ENCODE measurements at places on chromosomes 1 and 21.
A peak's percentile ranks its signal among the peaks of the same experiment; 100 is the strongest.

- DNase-seq, result no peak
These were observed 53.2 kb upstream of the MRPS6 start for GRCh38 chr21:34020005-34020847.

DNA sequence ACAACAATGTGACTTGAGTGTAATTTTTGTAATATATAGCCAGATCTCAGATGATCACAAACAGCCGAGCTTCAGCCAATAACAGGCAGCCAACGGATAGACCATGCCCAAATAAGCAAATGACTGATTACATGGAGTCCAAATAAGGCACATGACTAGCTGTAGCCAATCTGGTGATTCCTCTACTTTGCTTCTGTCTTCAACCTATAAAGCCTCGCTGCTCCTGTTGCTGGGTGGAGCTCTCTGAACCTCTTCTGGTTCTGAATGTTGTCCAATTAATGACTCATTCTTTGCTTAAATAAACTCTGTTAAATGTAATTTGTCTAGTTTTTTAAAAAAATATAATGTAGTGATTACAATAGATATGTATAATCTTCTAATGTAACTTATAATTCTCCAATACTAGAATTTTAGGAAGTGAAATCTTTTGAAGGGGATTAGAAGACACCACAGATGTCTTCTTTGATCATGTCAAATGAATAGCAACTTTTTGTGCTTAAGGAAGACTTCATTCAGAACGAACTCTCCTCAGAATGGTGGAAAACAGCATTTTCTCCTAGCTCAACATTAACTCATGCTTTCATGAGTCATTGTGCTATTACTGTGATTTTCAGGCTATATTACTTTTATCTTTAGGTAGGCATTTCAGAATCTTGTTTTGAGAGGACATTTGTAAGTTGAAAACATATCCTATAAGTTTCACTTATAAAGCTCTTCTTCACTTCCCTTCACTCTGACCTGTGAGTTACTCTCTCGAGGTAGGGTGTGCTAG lies 857.8 kb upstream of the B3GALT2 start:
- DNase-seq, result no peak

DNA sequence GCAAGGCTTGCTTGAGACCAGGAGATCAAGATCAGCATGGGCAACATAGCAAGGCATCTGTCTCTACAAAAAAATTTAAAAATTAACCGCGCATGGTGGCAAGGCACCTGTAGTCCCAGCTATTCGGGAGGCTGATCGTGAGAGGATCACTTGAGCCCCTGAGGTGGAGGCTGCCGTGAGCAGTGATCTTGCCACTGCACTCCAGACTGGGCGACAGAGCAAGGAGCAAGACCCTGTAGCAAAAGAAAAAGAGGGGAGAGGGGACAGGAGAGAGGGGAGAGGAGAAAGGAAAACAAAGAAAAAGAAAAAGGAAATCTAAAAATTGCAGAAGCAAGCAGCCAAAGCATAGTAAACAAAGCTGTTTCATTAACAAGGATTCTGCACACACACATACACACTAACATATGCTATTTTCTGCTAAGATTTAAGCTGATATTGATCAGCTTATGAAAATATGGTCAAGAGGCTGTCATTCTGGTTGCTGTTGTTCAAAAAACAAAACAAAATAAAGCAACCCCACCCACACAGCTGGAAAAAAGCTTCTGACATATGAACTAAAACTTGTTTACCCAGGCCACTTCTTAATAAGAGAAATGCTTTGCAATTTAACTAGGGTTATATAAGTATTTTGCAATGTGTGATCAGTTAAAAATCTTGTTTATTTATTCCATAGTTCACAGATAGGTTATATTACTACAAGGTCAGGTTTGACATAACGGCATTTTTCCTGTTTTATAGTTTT lies 1.8 kb downstream of the ARNT start:
- DNase-seq, result peak; percentile 23

GRCh38 chr1:7752512-7753417 lies 18.3 kb upstream of the VAMP3 start:
- DNase-seq, result peak; percentile 57

GRCh38 chr1:7454895-7455784 lies 316.0 kb upstream of the VAMP3 start:
- peak; percentile 57 for DNase-seq

- DNase-seq, result peak; percentile 95
These were observed 43.5 kb upstream of the NEK7 start for GRCh38 chr1:198113342-198113750.

GRCh38 chr1:78122389-78122788 lies 76.6 kb downstream of the GIPC2 start:
- DNase-seq, result no peak

DNA sequence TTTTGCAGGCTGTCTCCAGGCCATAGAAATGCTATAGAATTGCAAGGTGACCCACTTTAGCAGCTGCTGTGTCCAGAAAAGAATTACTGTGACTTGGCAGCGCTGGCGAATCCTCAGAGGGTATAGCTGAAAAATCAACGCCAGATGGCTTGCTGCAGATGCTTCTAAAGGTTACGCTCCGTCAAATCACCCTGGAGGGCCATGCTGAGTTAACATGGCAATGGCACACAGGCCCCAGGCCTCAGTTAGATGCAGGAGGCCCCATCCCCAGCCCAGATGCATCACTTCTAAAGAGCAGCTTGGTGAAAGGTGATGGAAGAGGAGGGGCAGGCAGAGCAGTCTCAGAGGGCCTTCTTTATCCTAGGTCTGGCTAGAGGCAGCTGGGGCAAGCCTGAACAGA lies 18.0 kb downstream of the KIAA1614 start:
- no peak for DNase-seq

- DNase-seq, result peak; percentile 52
These were observed 320.2 kb upstream of the NFIA start for GRCh38 chr1:60762176-60762575.

- no peak for DNase-seq
These were observed 52.5 kb upstream of the SCYL3 start for GRCh38 chr1:169946206-169946605.

GRCh38 chr1:151584780-151585179 lies 27.1 kb upstream of the SNX27 start:
- DNase-seq, result no peak

DNA sequence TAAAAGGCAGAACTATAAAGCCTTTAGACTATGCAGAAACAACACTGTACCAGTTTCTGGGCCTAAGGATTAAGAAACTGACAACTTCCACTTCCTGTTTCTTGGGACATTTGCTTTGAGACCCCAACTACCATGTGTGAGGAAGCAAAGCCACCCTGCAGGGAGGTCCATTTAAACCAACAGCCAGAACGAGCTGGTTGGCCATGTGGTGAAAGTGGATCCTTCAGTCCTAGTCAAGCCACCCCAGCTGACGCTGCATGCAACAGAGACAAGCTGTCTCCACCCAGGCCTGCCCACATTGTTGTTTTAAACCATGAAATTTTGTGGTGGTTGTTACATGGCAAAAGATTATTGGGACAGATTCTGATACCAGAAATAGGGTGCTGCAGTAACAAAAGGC lies 31.8 kb upstream of the SLFNL1 start:
- DNase-seq, result no peak

GRCh38 chr1:91771717-91772116 lies 114.2 kb downstream of the TGFBR3 start:
- no peak for DNase-seq

- no peak for DNase-seq
These were observed 146.0 kb upstream of the COL6A1 start for GRCh38 chr21:45835301-45836267.

DNA sequence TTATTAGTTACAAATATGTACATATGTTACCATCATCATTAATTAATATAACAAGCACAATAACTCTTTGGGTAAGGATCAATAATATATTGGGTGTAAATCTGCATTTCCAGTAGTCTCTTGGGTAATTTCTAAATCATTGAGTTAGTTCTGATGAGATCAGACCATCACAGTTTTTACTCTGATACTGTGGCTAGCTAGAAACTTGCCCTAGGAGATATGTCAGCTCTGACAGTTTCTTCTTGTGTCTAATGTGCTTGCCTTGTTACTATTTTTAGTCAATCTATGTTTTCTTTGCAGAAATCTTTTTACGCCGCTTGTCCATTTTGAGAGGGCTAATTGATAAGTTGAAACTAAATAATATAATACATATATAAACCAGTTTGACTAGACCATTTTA lies 285.6 kb upstream of the ST6GALNAC5 start:
- DNase-seq, result no peak

- DNase-seq, result no peak
These were observed 3.3 kb downstream of the LURAP1 start for GRCh38 chr1:46206399-46206798.

DNA sequence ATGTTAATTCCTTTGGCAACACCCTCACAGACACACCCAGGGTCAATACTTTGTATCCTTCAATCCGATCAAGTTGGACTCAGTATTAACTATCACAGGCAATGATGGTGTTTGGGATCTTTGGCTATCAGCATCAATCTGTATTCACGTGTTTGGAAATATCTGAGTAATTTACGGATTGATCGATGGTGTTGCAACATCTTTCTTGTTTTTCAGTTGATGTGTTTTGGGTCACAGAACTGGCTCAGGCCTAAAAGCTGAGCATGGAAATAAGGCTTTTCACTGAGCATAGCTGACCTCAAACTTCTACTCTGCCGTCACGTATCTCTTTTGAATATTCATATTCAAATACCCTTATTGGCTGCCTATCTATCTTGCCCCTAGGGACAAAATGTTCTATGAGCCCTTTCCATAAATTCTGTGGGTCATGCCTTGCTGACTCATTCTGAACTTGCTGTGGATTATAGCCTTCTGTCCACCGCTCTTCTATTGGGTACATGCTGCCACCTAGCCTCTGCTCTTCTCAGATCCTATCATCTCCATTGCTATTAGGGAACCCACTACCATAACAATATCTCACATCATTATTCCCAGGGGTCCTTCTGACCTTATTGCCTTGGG lies 156.0 kb downstream of the PDE4B start:
- peak; percentile 90 for DNase-seq

DNA sequence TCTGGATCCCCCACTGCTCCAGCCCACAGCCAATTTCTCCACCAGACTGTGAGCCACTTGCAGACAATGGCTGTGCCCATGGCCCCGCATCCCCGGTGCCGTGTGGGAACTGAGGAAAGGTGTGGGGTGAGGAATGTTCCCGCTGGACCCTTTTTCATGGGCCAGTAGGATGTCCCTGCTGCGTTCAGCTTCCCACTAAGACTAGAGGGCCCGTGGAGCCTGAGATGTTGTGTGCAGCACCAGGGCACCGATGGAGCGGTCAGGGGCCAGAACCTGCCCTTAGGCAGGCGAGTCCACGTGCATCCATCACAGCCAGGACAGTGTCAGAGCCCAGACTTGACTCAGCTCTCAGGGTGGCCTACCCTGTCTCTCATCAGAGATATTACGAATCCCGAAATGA lies 105.7 kb upstream of the COL6A1 start:
- DNase-seq, result no peak

GRCh38 chr1:32200226-32201010 lies at the start of gene CCDC28B:
CCDC28B (plus strand) TSS chr1:32200595; CDS start chr1:32201936, 1,341 bp downstream.
- DNase-seq, result peak; percentile 67

DNA sequence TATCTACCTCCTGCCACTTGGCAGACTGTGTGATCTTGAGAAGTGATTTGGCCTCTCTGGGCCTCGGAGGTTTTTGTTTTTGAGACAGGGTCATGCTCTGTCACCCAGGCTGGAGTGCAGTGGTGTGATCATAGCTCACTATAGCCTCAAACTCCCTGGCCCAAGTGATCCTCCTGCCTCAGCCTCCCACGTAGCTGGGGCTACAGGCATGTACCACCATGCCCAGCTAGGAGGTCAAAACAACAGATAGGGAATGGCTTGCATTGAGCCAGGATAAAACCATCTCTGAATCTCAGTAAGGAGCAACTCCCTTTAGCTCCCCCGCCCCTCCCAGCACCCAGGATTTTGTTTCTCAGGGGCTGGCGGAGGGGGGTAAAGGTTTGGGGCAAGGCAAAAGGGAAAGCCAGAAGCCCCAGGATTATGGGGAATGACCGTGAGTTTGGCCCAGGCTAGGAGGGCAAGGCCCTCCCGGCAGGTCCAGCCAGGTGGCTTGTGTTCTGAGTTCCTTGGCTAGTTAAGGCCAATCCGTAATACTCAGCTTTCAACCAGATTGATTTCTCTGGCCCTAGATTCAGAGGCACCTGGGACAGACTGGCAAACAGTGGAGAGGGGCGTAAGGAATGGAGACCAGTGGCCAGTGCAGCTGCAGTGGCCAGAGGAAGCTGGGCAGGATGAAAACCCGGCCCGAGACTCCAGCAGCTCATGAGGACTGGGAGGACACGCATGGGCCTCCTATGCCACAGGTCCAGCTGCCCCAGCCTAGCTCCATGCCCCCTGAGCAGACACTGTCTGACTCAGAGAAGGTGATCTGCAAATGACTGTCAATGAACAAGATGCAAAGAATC lies 130.1 kb downstream of the DMRTB1 start:
- no peak for DNase-seq

- peak; percentile 14 for DNase-seq
These were observed 13.0 kb downstream of the FAM229A start for GRCh38 chr1:32349211-32349708.

DNA sequence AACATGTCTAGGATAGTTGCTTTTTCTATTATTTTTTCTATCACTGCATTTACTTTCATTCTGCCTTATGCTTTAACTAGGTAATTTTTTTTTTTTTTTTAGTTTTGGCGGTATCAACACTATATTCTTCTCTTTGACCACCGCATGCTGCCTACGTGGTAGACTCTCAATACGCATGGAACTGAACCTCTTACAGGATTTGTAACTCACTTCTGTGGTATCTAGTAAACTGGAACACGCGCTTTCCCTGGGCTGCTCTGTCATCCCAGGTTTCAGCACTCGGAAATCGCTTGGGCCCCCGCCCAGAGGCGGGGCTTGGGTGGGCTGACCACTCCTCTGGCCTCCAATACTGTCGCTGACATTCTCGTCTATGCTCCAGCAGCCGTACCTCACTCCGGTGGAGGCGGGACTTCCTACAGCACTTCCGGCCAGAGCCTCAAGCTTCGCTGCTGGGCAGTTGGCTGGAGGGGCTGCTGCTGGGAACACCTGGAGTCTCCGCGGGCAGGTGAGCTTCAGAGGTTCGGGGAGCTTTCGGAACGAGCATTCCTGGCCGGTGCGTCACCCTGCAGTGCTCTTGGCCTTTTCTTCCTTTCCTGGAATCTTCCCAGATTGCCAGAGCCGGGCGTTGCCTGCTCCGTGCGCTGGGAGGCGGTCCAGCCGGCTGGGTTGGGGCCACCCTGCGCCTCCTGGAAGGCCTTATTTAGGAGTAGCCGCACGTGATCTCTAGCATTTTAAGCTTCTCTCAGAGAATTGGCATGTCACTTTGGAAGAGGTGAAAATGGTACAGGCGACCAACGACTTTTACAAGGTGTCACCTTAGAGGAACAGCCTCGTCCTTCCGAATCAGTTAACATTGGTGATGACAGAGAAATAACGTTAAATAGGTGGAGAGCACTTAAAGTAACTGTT lies at the start of gene TBCE:
Gene TBCE (plus strand): TSS at position 428 of the 909 bp plus-strand sequence. CDS start 12,623 bp downstream, outside the sequence.
- DNase-seq, result peak; percentile 94

GRCh38 chr1:67304023-67304422 lies 3.6 kb upstream of the IL12RB2 start:
- no peak for DNase-seq
